ENCODE measurements at places on chromosomes 4 and X. TPM values are rescaled to one million over a fixed set of nuclear protein-coding genes. Genes with fewer than 3 reads are reported as not detected.

DNA sequence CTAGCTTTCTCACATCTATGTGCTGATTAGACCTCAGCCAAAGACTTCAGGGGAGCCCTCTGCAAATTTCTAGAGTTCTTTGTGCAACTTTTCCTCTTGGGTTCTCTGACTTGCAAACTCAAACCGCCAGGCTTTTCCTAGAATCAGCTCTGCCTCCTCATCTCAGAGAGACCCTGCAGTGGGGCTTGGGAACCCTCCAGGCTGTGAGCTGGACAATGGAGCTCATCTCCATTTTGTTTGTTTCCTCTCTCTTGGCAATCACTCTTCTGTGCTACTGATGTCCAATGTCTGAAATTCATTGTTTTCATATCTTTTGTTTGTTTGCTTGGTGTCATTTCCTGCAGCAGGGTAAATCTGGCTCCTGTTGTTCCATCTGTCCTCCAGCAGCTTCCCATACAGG is 33.0 kb downstream of the GYPB start:
- no peaks in the 10 kb centered on the region for H3K36me3 ChIP-seq
- no peaks in the 10 kb centered on the region for H3K4me1 ChIP-seq
- no peak overlapping the region for H3K27ac ChIP-seq

Gene LNX1
- 9.5 TPM for polyA plus RNA-seq

- H3K4me3 ChIP-seq = no peak overlapping the region
- no peaks in the 10 kb centered on the region for H3K36me3 ChIP-seq
- no peaks in the 10 kb centered on the region for H3K27me3 ChIP-seq
- DNase-seq = no peak
- no peaks in the 10 kb centered on the region for H3K4me1 ChIP-seq
Measured at GRCh38 chrX:152915541-152916241, 17.8 kb downstream of the ZNF185 start.

GRCh38 chr4:111770514-111770913 is 374.7 kb upstream of the FAM241A start:
- H3K36me3 ChIP-seq = no peaks in the 10 kb centered on the region
- no peak overlapping the region for H3K4me3 ChIP-seq
- no peak for DNase-seq
- H3K4me1 ChIP-seq = no peaks in the 10 kb centered on the region
- no peaks in the 10 kb centered on the region for H3K27me3 ChIP-seq
- no peak overlapping the region for H3K27ac ChIP-seq

GRCh38 chr4:42490015-42490414 is 92.7 kb downstream of the SHISA3 start:
- DNase-seq = no peak
- H3K36me3 ChIP-seq = no peaks in the 10 kb centered on the region
- no peaks in the 10 kb centered on the region for H3K27me3 ChIP-seq

Gene RNF150
- polyA plus RNA-seq = 3.0 TPM

GRCh38 chr4:123452616-123453015 is 56.0 kb downstream of the SPRY1 start:
- H3K4me3 ChIP-seq = no peak overlapping the region
- H3K27ac ChIP-seq = no peak overlapping the region
- no peak for DNase-seq
- no peaks in the 10 kb centered on the region for H3K27me3 ChIP-seq

Gene SPATA18
- 1.5 TPM for polyA plus RNA-seq

DNA sequence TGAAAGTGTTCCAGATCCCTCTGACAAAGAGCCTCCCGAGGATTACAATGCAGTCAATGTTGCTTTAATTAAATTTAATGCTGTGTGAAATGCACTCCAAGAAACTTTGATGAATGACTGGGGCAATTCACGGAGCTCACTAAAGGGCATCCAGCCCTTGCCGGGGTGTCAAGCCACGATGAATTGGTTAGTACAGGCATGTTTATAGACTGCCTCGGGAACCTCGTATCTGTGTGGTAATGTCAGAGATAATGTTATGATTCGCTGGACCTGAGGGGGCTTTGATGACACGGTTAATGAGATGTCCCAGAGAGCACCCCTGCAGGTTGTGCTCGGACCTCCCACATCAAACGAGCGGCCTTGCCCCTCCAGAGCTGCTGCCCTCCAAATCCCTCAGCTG is 428.8 kb downstream of the NKX6-1 start:
- H3K4me1 ChIP-seq = no peaks in the 10 kb centered on the region
- H3K36me3 ChIP-seq = no peaks in the 10 kb centered on the region
- no peaks in the 10 kb centered on the region for H3K27me3 ChIP-seq
- no peak overlapping the region for H3K27ac ChIP-seq

DNA sequence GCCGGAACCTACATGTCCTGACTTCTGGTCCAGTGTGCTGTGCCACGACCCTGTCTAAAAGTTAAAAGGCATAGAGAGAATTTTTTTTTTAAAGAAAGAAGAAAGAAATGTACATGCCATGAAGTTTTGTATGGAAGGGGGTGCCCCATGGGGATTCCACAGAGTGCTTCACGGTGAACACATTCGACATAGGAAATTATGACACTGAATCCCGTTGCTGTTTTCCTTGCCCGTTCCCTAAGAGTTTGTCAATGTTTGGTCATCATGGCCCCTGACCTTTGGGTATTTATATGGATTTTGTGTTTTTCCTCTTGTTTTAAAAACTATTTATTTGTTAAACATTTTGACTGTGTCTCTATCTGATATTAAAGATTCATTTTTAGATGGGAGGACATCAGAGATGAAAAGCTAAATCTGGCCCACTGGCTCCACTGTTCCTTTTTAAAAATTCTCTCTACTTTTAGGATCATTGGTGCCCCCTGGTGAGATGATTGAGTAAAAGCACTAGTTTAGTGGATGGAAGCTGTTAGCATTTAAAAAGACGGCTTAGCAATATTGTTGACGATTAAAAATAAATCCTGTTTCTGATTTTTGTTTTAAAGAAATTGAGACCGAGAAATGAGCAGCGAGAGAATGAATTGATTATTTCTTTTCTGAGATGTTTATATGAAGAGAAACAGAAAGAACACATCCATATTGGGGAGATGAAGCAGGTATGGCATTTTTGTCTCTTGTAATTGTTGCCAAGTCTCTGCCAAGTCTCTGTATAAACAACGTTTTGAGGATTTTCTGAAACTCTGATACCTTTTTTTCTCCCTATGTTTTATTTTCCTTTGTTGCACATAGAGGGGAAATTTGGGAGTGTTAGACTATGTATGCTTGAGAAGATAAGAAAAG is 75.0 kb downstream of the PTTG2 start:
- H3K4me3 ChIP-seq = no peak overlapping the region
- no peak overlapping the region for H3K27ac ChIP-seq
- H3K27me3 ChIP-seq = no peaks in the 10 kb centered on the region
- H3K4me1 ChIP-seq = no peaks in the 10 kb centered on the region

GRCh38 chrX:99461223-99461622 is 948.9 kb downstream of the PCDH19 start:
- no peak overlapping the region for H3K27ac ChIP-seq
- no peak overlapping the region for H3K4me3 ChIP-seq
- no peaks in the 10 kb centered on the region for H3K27me3 ChIP-seq

DNA sequence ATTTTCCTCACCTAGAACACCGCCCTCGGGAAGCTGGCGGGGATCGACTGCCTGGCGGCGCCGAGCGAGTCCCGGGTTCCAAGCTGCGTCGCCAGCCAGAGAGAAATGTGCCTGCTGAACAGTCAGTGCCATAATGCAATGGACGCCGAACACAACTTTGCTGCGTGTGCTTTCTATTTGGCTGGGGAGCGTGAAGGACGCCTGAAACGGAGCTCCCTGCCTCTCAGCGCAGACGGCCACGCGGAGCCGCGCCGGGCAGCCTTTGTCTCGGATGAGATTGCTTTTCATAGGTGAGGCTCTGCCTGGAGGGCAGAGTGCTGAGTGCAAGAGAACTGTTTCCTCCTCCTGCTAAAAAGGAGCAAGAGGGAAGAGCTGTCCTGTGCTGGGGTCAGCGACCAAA is 107.7 kb upstream of the BCOR start:
- no peaks in the 10 kb centered on the region for H3K4me1 ChIP-seq
- H3K4me3 ChIP-seq = no peak overlapping the region
- H3K27ac ChIP-seq = no peak overlapping the region
- no peaks in the 10 kb centered on the region for H3K27me3 ChIP-seq
- DNase-seq = no peak

DNA sequence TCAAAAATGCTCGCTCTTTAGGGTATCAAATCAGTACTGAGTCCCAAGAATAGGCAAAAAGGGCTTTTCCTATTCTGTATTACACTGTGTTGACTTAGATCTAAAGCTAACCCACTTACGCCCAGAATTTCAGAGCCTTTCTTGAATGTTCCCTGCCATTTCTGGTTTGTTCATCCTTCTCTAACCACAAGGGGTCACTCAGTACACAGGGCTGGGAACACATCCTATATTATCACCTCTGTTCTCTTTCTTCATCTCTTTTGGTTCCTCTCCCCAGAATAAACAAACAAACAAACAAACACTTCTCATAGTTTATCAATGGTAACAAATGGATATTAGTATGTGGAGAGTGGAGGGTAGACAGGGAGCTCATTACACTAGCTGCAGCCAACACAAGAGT is 25.5 kb upstream of the MORC4 start:
- DNase-seq = no peak
- H3K27me3 ChIP-seq = no peaks in the 10 kb centered on the region
- no peak overlapping the region for H3K4me3 ChIP-seq

DNA sequence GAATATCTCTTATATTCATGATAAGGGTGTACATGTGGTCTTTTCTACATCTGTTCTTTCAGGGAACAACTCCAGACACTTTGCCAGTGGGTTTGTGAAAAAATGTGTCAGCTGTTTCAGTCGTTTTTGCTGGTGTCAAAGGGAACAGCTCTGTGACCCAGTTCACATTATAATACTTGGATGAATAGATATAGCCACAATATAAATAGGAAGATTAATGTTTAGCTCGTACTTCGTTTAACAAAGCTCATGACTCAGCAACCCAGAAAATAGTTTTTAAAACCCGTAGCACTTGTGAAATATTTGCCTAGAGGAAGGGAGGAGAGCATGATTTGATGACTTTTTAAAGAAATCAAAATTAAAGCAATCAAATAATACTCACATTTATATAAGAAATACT is 7.9 kb downstream of the LIAS start:
- DNase-seq = no peak
- no peaks in the 10 kb centered on the region for H3K27me3 ChIP-seq
- no peaks in the 10 kb centered on the region for H3K4me1 ChIP-seq
- no peak overlapping the region for H3K4me3 ChIP-seq

All from pancreas (tissue), 10 donors.